T-helper 9 cell (primary cell): ENCODE measurements at places on chromosomes 5 and 9.
A peak's percentile ranks its signal among the peaks of the same experiment; 100 is the strongest.

DNA sequence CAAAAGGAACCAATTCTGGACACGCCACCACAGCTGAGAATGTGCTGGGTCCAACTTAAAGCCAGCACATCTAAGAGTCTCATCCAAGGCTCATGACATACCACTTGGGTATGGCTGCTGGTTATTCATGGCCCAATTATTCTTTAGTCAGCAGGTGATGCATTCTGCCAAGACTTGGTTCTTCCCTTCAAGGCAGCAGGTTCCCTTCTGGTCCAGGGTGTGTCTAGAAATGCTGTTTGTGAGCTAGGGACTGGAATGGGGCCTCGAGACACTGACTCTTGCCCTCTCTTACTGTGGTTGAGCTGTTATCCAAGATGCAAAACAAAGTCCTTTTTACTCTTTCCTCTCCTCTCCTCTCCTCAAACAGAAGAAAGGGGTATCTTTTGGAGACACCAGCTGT, 522.6 kb downstream of the HINT1 start:
- DNase-seq, result no peak

- no peak for DNase-seq
These were observed 117.5 kb upstream of the MTAP start for GRCh38 chr9:21684831-21685362.

GRCh38 chr5:139975306-139975705, 67.8 kb downstream of the NRG2 start:
- DNase-seq, result no peak

GRCh38 chr5:181037365-181037861, 2.7 kb upstream of the BTNL9 start:
- no peak for DNase-seq

- no peak for DNase-seq
These were observed 14.3 kb upstream of the RANBP6 start for GRCh38 chr9:6029604-6030274.

DNA sequence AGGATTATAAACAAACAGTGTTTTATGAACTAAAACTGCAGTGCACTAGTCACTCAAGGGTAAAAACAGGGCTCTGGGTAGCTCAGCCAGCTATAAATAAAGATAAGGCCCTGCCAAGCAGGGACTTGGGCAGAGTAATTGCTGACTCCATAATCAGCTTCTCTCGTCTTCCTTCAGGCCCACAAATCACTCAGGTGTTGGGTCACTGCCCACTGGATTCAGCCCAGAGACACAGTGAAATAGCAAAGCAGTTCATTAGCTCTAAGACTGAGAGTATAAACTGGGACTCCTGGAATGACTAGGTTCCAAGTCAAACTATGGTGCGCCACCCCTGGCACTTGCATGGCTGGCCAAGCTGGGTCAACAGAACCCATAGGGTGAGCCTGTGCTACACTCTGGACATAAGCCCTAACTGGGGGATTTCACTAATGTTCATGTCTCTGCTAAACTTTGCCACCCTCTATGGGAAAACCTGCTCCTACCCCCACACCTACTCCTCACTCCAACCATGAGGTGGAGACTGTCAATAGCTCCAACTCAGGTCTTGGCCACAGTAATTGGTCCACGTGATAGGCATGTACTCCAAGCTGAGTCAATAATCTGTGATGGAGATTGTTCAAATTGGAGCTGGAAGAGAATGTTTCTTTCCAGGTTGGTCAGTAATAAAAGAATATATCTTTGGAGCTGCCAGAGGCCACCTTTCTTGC, 158.5 kb downstream of the SLIT3 start:
- no peak for DNase-seq

- DNase-seq, result no peak
These were observed 65.4 kb upstream of the SLC1A1 start for GRCh38 chr9:4424891-4425290.

DNA sequence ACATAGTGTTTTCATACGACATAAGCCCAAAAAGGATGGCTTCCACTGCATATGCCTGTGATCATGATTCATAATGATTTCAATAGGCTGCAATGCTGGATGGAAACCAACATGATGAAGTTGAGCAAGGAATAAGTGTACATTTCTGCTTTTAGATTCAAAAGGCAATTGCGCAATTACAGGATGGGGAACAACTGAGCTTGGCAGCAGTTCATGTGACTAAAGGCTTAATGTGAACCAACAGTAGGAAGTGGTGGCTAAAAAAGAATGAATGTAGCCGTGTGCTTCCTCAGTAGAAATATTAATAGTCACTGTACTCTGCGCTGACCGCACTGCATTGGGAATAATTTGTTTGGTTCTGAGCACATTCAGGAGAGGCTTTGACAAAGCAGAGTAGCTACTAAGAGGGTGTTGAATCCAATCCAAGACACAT, 51.2 kb downstream of the SLC1A3 start:
- no peak for DNase-seq

- no peak for DNase-seq
These were observed 31.5 kb upstream of the C5orf58 start for GRCh38 chr5:170201311-170201710.

- DNase-seq, result no peak
These were observed 78.8 kb downstream of the GNAQ start for GRCh38 chr9:77952635-77953328.

GRCh38 chr9:2291980-2292704, 277.0 kb downstream of the SMARCA2 start:
- no peak for DNase-seq

- no peak for DNase-seq
These were observed 10.3 kb downstream of the SMIM32 start for GRCh38 chr5:136182618-136183017.

DNA sequence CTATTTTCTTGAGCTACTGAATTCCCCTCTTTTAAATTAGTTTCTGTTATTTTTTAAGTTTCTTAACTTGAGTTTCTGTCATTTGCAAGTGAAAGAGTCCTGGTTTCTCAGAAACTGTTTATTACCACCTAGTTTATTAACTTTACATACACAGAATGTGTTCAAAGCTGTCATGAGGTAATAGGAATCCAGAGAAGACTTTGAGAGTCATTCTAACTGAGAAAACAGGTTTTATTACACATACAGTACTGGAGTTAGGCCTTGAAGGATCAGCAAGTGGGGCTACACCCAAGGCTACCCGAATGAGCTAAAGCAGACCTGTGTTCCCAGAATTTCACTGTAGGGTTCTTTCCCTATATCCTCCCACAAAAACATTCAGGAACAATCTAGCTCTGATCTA, 33.1 kb downstream of the FAM114A2 start:
- DNase-seq, result no peak

DNA sequence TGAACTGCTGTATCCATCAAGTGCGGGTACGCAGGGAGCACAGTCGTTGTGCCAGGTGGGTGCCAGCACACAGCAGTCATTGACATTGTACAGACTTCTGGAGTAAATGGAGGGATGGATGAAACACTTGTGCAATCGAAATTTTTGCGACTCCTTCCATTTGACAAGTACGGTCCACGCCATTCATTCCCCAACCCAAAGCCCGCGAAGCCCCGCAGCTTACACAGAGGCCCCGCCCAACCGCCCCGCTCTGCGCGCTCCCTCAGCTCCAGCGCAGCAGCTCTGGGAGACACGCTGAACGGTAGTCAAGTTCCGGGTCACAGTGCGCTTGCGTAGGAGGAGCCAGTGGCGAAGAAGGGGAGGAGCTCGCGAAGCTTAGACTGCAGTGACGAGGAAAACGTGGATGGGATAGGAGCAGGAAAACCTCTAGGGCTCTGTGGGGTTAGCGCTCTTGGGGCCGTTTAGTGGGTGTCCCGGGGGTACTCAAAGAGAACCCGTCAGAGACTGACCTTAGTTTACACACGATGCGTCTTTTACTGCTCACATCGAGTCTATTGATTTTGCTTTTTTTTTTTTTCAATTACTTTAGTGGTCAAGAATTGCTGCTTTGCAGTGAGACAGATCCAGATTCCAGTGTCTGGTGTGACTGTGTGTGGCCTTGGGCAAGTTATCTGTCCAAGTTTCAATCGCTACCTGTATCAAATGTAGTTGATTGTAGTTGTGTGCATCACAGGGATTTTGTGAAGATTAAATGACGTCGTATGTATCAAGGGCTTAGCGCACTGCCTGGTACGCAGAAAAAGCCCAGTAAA, 15.3 kb upstream of the MSANTD3 start:
- DNase-seq, result peak; percentile 76

DNA sequence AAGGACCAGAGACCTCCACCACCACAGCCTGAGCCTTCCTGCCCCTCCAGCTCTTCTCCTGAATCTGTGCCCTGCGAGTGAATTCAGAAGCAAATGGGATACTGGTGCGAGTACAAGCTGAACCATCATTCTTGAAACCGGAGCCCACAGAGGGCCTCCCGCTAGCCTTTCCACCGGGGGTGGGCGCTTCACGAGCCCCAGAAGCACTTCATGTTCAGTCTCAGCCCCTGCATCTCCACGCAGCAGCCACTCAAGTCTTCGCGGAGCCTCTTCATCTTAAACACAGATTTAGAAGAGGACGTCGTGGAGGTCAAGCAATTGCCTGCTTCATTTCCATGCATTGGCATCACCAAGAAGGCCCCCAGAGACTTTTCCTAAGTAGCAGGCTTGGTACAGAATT, 26.0 kb upstream of the OLFM1 start:
- DNase-seq, result no peak

GRCh38 chr9:108153416-108153815, 663.8 kb upstream of the KLF4 start:
- no peak for DNase-seq
